ENCODE measurements at places on chromosomes 11 and 22.

- no peak for DNase-seq
Measured at GRCh38 chr11:94639901-94640721, 72.9 kb downstream of the PIWIL4 start.

GRCh38 chr11:18366286-18366685 is 28.1 kb upstream of the LDHA start:
- no peak for DNase-seq

DNA sequence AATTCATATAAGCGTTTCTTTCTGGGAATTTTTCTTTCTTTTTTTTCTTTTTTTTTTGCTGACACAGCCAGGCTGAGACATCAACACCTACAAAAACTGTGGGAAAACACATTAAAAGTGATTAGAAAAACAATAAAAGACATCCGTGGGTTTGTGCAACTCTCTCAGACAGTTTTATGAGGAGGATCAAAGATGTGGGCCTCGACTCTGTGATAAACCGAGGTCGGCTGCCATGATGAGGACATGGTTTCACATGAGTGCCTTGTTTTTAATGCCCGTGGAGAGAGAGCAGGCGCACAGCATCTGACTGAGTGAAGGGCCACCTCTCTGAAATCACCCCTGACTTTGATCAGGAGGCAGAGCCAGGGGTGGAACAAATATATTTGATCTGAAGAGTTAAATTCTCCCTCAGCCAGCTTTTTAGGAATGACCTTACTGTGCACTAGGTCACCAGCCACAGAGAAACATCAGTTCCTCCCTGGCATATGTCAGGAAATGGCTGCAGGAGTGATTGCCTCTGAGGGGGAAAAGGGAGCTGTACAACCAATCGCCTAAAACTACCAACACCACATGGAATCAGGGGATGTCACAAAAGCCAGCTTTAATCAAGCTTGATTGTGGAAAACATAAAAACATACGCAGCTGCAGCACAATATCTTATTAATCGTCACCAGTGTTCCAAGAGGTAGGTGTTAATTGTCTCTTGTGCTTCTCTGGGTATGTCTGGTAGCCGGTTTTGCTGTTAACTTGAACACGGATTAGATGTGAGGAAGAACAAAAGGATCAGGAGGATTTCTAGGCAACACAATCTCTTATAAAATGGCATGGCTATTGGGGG is 164.7 kb downstream of the MAML2 start:
- DNase-seq, result no peak

GRCh38 chr11:1651411-1651980 is 21.9 kb downstream of the KRTAP5-5 start:
- DNase-seq, result no peak

DNA sequence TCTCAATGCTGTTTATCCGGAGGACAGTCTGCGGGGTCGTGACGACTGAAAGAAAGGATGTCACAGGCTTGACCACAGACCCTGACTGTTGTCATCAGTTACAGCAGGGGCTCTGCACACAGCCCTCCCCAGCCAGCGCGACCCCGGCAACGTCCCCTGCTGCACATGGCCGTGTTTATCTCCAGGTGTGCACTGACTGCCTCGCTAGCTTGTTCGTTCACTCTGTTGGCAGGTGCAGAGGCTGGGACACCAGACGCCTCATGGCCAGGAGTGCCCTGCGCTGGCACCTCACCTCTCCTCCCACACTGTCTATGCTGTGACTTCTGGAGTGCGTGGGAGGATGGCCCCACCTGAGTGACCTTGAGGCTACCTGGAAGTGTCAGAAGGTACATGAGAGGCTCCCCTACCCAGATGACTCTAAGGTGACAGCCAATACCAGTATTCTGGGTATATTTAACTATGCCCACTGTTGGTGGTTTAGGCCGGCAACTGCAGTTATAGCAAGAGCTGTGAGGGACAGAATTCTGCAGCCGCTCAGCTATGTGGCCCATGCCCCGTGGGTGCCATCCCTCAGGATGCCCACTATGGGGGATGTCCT is 12.2 kb downstream of the MRPL21 start:
- DNase-seq, result no peak

DNA sequence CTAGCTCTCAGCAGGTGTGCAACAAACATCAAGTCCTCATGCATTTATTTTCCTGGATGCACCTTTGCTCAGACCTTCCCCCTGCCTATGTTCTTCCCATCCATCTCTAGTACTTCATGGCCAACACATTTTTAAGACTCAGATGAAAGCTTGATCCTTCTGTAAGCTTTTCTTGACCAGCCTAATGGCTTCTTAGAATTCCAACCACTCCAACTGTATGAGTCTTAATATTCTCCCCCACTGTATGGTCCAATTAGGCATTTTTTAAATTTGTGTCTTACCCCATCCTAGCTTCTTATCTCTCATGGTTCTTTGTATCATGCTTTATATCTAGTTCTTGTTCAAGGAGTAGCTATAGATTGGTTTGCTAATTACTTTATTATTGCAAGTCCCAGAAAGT is 44.8 kb downstream of the TENM4 start:
- DNase-seq, result no peak

DNA sequence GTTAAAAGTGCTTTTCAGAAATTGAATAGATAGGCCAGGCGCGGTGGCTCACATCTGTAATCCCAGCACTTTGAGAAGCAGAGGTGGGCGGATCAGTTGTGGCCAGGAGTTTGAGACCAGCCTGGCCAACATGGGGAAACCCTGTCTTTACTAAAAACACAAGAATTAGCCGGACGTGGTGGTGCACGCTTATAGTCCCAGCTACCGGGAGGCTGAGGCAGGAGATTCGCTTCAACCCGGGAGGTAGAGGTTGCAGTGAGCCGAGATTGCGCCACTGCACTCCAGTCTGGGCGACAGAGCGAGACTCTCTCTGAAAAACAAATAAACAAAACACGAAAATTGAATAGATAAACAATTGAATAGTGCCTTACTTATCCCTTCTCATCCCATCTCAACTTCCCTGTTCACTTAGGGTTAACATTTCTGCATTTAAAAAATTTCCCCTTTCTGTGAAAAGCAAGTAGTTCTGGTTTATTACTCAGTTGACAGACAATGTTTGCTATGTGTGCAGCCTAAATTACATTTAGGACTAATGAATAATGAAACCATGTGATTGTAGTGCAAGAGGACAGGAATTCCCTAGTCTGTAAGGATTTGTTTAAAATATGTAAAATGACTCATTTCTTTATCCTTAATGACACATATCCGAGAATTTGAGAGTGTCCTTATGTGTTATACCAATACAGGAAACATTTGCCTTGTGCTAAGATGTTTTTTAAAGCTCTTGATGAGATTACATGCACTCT is 6.0 kb downstream of the RNF169 start:
- no peak for DNase-seq

- DNase-seq, result peak; percentile 4
Measured at GRCh38 chr11:1084561-1085439, 10.1 kb downstream of the MUC2 start.

DNA sequence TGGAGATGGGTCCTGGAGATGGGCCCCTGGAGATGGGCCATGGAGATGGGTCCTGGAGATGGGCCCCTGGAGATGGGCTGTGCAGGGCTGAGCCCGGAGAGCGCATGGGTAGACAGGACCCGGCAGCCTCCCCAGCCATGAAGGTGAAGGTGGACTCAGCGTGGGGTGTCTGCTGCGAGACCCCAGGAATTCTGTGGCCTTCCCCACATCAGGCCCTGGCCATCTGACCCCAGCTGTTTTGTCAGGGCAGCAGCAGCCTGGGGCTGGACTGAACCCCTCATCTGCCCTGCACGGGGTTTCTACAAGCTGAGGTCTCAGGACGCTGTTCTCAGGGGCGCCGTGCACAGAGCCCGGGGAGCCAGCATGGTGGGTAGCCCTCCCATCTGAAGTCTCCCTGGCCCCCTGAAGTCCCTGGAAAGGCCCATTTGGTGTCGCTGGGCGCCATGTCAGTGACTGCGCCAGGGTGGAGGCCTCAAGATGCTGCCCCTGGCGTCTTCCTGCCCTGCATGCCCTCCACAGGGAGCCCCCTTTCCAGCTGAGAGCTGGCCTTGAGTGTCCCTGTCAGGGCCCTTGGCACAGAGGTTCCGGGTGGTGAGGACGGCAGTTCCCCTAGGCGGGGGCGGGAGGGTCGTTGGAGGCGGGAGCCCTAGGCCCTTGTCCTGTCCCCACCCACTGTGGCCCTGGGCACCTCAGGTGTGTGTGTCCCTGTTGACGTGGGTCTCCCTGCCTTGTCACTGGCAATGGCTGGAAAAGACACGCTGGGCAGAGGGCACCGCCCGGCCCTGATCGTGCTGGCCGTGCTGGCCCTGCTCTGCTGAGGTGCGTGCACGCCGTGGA is 5.4 kb downstream of the BRSK2 start:
- DNase-seq, result no peak

DNA sequence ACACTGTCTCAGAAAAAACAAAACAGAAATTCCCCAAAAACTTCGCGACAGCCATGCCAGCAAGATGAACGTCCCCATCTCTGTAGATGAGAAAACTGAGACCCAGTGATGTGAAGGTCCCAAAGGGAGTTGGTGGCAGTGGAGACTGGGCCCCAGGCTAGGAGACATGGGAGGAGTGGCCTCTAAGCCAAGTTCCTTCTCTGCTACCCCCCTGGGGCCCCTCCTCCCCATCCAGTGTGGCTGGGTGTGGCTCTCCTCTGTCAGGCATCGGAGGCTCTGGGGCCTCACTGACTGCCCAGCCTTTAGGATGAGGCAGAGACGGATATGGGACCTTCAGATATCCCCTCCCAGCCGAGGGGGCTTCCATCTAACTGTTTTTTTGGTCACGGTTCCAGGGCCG is 9.8 kb downstream of the RELT start:
- DNase-seq, result no peak

- DNase-seq, result no peak
Measured at GRCh38 chr11:89147229-89147628, 30.4 kb upstream of the TYR start.

GRCh38 chr11:20097319-20098221 is 62.7 kb downstream of the DBX1 start:
- DNase-seq, result no peak

DNA sequence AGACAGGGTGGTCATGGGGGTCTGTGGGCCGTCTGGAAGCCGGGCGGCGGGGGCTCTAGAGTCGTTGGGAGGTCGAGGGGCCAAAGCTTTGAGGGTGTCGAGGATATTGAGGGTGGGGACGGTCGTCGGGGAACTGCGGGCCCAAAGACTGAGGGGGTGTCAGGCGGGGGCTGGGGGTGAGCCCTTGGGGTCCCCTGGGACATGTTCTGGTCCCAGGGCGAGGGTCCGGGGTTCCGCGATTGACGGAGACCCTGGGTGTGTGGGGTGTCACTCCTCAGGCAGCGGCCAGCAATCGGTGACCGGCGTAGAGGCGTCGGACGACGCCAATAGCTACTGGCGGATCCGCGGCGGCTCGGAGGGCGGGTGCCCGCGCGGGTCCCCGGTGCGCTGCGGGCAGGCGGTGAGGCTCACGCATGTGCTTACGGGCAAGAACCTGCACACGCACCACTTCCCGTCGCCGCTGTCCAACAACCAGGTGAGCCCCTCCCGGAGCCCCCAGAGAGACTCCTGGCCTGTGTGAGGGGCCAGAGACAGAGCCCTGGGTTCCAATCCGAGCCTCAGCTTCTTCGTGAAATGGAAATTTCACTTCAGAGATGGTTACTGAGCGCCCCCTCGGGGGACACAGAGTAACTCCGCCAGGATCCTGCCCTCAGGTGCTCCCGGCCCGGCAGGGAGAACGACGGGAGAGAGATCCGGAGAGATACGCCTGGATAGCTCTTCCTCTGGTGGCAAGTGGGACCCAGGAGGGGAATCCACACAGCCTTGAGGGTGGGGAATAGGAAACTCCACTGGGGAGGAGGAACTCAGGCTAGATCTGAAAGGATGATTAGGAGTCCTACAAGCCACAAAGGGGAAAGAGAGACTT is 714 bp downstream of the SDF2L1 start:
- no peak for DNase-seq

All from T-helper 2 cell (primary cell).